Immature natural killer cell (primary cell): ENCODE measurements at places on chromosomes 3 and 15.

GRCh38 chr15:57992761-57993355 lies 72.7 kb downstream of the ALDH1A2 start:
- DNase-seq, result no peak
- peaks cover 4% of the 10 kb centered on the region for H3K27me3 ChIP-seq
- no peak overlapping the region for H3K4me3 ChIP-seq
- no peak overlapping the region for H3K27ac ChIP-seq

- peaks cover 17% of the 10 kb centered on the region for H3K27me3 ChIP-seq
- peaks cover 3% of the 10 kb centered on the region for H3K36me3 ChIP-seq
- H3K27ac ChIP-seq, result no peak overlapping the region
- no peaks in the 10 kb centered on the region for H3K4me1 ChIP-seq
- DNase-seq, result no peak
These were observed 13.7 kb downstream of the ZIC1 start for GRCh38 chr3:147422601-147423536.

DNA sequence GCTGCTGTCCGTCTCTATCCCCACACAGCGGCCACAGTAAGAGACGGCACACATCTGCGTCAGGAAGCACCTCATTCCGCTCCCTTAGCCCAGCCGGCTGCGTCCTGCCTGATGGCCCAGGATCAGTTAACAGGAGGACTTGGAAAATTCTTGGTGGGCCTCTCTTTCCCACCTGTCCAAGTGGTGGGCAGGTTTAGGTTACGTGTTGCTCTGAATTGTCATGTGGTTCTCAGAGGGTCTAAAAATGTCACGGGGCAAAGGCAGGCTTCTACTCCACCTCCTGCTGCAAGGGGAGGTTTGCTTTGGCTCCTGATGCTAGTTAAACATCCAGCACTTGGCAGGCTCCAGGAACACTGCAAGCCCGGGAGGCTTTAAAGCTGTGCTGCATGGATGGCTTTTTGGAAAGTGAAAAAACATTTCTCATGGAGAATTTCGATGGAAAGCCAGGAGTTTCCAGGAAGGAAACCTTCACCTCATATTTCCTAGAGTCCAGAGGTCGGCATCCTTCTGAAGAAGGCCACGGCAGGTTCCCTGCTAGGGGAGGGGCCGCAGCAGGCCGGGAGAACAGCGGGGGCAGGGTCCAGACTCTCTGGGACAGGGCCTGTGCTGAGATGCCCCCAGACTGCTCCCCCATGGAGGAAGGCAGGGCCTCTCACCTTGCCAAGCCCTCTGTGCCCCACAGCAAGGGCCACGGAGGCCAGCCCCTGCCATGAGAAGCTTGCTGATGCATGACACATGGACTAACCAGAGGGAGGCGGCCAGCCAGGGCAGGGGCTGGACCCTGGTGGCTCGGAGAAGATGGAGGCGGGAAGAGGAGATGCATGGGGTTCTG lies 10.8 kb downstream of the CTSH start:
- H3K4me3 ChIP-seq, result no peak overlapping the region
- no peaks in the 10 kb centered on the region for H3K36me3 ChIP-seq
- peaks cover 1% of the 10 kb centered on the region for H3K4me1 ChIP-seq
- no peak for DNase-seq

DNA sequence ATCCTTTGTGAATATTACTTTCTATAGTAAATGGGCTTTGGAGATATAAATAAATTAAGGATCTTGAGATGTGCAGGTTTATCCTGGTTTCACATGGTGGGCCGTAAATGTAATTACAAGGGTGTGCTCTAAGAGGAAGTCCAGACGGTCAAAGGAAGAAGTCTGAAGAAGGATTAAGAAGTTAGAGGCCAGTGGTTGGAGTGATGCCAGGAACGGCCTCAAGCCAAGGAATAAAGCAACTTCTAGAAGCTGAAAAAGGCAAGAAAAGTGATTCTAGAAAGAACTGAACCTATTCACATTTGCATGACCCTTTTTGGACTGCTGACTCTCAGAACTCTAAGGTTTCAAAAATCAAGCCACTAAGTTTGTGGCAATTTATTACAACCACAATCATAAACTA lies 981.3 kb upstream of the ALCAM start:
- no peaks in the 10 kb centered on the region for H3K36me3 ChIP-seq
- H3K4me3 ChIP-seq, result no peak overlapping the region
- DNase-seq, result no peak
- H3K27me3 ChIP-seq, result no peaks in the 10 kb centered on the region
